ENCODE measurements at places on chromosomes 3 and 15.

- DNase-seq: no peak
These were observed 413.9 kb upstream of the MDFIC2 start for GRCh38 chr3:70726096-70726938.

GRCh38 chr3:171508676-171509075, 48.5 kb upstream of the TNIK start:
- DNase-seq: no peak

- peak; percentile 73 for DNase-seq
These were observed 58.1 kb upstream of the MEF2A start for GRCh38 chr15:99507504-99508310.

DNA sequence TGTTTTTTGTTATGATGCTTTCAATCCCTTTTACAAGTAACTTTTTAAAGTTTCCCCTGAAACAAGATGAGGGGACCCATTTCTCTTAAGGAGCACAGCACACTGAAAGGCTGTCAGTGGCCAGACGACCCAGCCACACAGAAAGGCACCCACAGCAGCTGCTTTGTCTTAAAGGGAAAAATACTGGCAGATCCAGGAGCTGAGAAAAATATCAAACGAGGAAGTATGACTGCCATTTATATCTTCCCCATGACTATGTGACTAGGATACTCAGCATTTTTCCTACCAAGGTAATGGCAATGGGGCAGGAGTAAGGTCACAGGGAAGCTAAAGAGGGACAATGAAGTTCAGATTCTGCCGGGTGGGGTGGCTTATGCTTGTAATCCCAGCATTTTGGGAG, 15.9 kb downstream of the ABCC5 start:
- DNase-seq: no peak

- no peak for DNase-seq
These were observed 16.2 kb downstream of the PAK6 start for GRCh38 chr15:40255033-40255432.

GRCh38 chr3:133992951-133993620, 36.6 kb downstream of the SLCO2A1 start:
- DNase-seq: no peak

GRCh38 chr15:98658831-98659699, 10.7 kb downstream of the IGF1R start:
- DNase-seq: no peak

DNA sequence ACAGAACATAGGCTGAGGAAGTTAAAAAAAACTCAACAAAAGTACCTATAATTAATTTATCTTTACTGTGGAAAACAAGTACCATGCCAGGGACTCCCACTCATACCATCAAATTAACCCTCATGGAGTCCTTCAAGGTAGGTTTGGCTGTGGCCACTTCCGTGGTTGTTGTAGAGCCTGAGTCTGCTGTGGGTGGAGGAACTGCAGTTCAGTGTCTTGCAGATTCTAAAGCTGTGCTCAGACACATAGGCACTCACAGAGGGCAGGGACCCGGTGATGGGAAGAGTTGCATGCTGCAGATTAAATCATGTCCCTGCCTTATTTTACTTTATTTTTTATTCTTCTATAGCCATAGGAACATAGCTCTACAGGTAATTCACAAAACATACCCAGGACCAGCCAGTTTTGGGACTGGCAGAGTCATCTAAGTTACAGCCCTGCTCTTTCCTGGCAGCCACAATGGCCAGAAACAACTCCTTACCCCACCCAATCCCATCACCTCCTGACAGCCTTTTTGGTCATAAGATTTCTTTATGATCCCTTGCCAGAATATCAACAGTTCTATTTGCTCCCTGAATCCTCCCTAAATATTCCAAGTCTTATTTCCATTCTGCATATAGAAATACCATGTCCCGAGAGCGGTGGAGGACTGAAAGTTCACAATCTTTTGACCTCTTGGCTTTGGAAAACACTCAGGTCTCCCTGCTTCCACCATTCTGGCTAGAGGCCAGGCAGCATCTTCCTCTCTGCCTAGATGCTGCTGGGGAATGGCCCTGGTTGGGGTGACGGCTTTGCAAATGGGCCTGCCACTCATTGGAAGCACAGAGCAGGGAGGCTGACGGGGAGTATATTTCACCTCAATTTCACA, 193.7 kb downstream of the CHST2 start:
- DNase-seq: no peak

GRCh38 chr3:197795200-197795599, 4.1 kb downstream of the LRCH3 start:
- DNase-seq: no peak

DNA sequence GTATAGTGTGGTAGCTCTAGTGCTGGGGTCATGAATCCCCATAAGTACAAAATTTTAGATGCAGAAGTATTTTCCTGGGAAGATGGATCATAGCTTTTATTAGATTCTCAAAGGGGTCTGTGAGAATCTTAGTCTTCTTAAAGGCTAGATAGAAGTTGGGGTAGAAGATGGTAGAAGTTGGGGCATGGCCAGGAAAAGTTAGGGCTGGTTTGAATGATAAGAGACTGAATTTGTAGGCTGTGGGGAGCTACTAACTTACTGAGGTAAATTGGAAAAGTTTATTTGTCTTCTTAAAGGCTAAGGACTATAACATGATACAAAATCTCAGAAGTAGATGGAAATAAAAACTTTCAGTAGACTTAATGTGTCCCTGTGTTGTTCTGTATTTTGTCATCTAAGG, 1.6 kb upstream of the UBE2Q2 start:
- DNase-seq: no peak

- DNase-seq: no peak
These were observed 155.4 kb downstream of the CACNA1D start for GRCh38 chr3:53649816-53650215.
